Psoas muscle (tissue), 8 donors: ENCODE measurements at places on chromosomes 1 and 21.

- DNase-seq: no peak
These were observed 6.8 kb downstream of the LAPTM5 start for GRCh38 chr1:30750731-30751291.

GRCh38 chr1:109986054-109986444 lies 1.5 kb downstream of the AHCYL1 start:
- no peak for DNase-seq

DNA sequence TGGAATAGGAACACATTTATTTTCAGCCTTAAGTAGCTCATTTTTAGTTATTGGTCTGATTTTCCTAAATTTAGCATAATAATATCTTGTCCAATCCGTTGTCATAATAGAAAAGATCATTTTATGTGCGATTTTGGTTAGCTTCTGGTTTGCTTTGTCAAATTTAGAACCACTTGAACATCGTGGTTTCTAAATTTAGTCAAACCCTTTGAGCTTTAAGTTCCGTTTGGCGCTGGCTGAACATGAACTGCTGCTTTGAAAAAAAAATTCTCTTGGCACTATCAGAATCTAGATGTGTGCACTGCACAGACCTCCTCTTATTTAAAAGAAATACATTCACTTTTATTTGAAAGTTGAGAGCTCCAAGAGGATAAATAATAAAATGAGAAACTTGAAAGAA lies 370.6 kb downstream of the PTPRC start:
- no peak for DNase-seq

DNA sequence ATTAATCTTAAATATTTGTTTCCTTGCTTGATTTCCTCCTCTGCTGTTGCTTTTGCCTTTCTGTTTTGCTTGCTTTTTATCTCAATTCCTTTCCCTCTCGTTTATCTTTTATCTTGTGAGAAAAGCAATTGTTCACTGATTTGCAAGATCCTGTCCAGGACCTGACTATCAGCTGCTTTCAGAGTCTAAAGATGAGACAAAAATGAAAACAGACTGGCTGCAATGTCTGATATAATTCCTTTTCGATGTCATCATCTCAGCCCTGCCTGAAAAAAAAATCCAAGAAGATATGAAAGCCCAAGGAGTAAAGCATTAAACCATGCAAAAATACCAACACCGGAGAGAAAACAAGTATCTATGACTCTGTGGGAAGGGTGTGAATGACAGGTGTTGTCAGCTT lies 225.5 kb downstream of the PATJ start:
- no peak for DNase-seq

DNA sequence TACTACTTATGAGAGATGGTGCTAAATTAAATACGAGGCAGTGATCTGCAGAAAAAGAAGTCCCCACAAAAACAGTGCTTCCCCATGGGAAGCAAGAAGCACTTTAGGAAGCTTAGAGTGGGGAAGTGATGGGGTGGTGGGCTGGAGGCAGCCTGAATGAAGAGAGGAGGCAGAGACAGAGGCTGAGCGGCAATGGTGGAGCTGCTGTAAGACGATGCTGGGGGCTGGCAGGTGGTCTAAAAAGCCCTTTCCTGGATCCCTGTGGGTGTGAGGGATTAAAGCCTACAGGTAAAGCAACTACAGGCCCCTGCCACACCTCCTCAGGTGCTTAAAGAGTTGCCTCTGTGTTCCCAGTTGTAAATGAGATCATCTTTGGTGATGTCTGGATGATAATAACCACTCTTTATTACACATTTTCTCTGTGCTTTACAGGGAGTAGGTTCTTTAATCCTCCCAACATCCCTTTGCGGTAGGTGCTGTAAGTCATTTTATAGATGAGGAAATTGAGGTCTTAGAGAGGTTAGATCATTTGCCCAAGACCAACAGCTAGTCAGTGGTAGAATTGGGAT lies 39.2 kb downstream of the CNN3 start:
- no peak for DNase-seq

- peak; percentile 84 for DNase-seq
These were observed 22.9 kb upstream of the FAM20B start for GRCh38 chr1:179002552-179003345.

DNA sequence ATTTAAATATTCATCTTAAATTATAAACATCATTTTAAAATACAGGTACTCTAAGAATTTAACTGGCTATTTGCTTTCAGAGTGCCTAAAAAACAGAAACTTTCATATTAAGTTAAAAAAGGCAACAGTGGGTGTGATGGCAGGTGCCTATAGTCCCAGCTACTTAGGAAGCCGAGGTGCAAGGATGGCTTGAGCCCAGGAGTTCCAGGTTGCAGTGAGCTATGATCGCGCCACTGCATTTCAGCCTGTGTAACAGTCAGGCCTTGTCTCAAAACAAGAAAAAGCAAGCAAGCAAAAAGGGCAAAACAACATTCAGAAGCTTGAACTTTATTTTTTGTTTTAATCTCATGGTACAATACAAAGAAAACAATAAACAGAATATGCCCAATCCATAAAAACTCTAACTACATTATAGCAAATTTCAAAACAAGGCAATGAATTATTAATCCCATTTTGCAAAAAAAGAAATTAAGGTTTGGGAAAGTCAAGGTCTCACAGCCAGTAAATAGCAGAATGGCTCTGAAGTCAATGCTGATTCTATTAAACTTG lies 15.2 kb downstream of the ENAH start:
- DNase-seq: no peak

DNA sequence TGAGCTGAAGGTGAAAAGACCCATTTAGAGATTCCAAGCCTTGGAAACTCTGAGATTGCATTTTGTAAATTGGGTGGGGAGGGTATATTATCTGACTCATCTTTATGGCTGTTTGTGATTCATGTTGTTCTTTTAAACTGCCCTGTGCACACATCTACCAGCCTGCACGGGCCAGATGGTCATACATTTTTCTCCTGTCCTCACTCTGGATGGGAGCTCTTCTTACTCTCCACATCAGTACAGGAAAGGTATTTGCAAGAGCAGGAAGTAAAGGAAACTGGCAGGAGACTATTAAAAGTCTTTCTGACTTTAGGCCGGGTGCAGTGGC lies 14.3 kb upstream of the NMNAT2 start:
- DNase-seq: no peak

GRCh38 chr1:76269155-76269554 lies 194.6 kb downstream of the ST6GALNAC3 start:
- DNase-seq: no peak

DNA sequence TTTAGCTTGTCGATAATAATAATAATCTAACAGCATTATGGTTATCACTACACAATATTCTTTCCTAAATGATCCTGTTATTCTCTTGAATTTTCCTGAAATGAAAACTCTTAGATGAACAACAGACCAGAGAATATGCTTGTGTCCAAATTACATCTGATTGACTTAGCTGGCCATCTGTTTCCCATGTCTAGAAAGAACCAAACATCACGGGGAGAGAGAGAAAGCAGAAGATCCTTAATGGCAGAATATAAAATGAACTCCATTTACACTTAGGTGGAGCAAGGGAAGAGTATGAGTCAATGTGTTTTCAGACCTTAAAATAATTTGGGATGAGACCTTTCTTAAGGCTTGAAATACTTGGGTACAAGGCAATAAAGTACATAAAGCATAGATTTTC lies 162.2 kb downstream of the DSCAM start:
- DNase-seq: no peak

DNA sequence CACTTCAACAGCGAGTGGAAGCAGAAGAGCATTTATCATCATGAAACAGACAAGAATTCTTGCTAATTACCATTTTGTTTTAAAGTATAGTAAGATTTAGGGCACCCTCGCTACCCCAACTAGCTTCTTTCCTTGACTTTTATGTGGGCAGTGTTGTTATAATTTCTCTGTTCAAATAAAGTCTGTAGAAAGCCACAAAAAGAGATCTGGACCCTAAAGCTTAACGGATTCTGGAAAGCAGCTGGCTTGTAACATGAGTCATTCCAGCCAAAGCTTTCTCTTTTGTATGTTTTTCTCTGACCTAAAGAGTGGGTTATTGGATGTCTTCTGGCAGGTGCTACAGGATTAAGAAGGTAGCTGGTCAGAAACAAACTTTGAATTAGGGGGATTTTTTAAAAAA lies 37.4 kb downstream of the RUNX1 start:
- DNase-seq: no peak

GRCh38 chr1:22575532-22576149 lies 12.4 kb downstream of the EPHA8 start:
- no peak for DNase-seq

DNA sequence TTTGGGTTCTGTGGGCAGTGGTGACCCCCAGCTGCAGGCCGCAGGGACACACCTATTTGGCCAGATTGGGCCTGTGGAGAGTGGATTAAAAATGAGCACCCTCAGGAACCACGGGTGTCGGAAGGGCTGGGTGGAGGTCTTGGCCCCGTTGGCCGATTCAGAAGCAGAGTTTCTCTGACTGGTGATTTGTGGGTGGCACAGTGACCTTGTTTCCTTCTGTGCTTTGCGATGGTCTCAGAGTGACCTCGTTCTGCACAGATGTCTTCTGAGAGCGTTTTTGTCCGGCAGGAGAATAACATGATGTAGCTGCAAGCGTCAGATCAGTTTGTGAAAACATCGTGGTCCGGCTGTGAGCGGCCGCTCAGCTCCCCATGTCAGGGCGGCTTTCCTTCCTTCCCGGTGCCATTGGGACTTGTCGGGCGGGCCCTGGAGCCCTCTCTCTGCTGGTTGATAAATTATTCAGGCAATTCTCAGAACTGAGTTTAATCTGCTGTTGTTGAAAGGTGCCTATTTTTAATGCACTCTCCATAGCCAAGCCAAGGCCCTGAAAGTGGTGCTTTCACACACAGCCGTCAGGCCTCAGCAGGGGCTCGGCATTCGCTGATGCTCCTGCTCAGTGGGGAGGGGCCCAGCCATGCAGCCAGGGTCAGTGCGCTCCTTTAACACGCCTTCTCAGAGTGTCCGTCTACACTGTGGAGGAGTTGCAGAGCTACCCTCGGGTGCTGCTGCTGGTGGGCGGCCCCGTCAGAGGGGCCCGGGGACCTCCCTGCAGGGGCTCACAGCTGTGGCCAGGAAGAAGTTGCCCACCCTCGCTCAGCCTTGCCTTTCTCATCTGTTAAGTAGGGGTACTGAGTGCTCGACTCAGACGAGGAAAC lies 26.8 kb downstream of the TRPM2 start:
- DNase-seq: peak; percentile 27

DNA sequence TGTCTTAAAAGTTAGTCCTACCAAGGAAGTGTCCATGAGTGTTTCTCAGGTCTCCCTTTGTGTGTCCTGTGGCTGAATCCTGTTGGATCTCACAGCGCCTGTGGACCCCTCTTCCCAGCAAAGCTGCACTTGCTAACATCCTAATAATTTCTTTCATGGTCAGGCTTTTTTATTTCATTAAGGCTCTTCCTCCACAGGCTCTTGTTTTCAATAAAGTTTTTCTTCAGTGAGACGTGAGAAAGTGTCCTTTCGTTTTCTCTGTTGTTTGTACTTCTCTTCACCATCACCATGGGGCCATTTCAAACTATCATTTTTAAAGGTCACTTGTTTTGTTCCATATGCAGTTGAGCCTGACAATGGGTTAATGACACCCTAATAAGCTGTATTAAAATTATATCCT lies 231.5 kb downstream of the LMO4 start:
- DNase-seq: no peak

- no peak for DNase-seq
These were observed 97.5 kb downstream of the SEC16B start for GRCh38 chr1:177872308-177872900.

DNA sequence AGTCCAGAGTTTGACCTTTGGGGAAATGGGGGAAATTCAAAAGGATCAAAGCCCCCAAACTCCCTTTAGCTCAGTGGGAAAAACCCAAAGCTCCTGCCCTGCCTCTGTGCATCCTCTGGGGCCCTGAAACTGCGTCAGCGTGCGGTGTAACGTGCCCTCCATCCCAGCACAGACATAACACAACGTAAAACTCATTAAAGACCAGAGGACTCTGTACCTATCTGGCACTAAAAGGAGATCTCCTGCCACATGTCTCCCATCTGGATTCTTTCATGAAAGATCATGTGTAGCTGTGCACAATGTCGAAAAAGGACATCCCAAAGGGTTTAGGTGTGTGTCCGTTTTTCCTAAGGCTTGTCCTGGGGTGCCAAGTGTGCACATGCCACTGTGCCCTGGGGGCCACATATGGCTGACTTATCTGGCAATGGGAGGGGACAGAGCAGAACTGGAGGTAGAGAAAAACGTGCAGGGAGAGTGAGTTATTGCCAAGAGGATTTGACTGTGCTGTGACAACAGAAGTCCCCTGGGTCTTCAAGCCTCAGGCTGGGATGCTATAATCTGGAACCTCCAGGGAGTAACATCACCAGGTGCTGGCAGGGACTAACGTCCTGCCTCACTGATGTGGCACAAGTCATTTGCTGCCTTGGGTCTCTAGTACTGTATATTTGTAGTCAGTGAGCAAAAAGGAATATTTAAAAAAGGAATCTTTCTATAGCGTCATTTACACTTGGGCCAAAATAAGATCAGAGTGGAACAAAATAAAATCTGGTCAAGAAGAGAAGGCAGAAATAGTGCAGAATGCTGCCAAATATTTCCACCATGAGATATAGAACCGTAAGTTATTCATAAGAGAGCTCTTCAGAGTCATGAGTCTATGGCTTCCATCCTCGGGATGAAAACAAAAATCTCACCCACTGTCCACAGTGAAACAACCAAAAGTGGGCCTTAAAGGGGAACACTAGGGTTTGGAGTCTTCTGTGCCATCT lies 52.3 kb downstream of the ITPKB start:
- DNase-seq: no peak

DNA sequence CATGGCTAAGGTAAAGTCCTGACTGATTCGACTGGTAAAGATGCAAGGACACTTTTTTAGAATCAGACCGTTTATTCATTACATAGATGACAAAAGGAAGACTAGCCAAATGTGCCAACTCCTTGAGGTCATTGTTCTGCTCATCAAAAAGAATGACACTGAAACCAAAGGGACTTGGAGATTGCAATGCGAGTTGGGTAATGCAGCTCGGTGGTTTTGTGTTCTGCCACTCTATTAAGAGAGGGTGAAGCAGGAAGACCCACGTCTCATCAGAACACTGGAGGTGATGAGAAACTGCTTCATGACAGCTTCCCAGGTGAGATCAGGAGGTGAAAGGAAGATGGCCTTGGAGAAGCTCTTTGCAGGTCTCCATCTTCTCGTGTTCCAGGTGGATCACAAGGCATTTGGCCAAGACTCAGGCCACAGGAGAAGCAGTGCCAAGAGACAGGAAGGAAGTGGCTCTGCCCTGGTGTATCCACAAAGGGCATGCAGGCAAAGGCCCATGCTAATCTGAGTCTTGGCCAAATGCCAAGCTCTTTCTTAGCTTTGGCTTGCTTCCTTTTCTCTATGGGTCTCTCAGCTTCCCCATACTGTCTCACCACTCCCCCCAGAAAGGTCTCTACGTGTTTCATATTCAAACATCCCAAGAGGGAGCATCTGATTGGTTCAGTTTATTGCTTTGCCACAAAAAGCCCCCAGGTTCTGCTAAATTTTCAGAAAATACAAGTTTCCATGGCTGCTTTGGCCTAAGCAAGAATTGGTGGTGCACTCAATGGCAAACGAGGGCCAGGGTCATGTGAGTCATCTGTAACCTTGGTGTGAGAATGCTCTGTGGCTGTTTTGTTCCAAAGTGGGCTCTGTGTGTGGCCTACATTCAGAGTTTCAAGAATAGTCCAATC lies 5.7 kb upstream of the CCT8 start:
- DNase-seq: no peak

- DNase-seq: no peak
These were observed 23.8 kb upstream of the FBXO28 start for GRCh38 chr1:224090116-224090515.

GRCh38 chr1:221239792-221240191 lies 360.5 kb downstream of the HLX start:
- DNase-seq: no peak

GRCh38 chr1:91872559-91873081 lies 13.3 kb downstream of the TGFBR3 start:
- no peak for DNase-seq
